Activated CD8-positive, alpha-beta T cell treated with anti-CD3 and anti-CD28 coated beads, Interleukin-2, amount 10 ng/mL, durations not matched to agents 7 days and 5 days (primary cell): ENCODE measurements at places on chromosomes 7 and 10. TPM values are rescaled to one million over a fixed set of nuclear protein-coding genes. Genes with fewer than 3 reads are reported as not detected.

IDI2 gene
- total RNA-seq, result not detected

PLXNA4 gene
- total RNA-seq, result 45.4 TPM

HECW1 gene
- total RNA-seq, result not detected

AKR1C1 gene
- 0.83 TPM for total RNA-seq

NXPH1 gene
- not detected for total RNA-seq

AKR1C4 gene
- total RNA-seq, result not detected

CPA1 gene
- not detected for total RNA-seq

FGFBP3 gene
- total RNA-seq, result 1.0 TPM

NRF1 gene
- 28.1 TPM for total RNA-seq

DNA sequence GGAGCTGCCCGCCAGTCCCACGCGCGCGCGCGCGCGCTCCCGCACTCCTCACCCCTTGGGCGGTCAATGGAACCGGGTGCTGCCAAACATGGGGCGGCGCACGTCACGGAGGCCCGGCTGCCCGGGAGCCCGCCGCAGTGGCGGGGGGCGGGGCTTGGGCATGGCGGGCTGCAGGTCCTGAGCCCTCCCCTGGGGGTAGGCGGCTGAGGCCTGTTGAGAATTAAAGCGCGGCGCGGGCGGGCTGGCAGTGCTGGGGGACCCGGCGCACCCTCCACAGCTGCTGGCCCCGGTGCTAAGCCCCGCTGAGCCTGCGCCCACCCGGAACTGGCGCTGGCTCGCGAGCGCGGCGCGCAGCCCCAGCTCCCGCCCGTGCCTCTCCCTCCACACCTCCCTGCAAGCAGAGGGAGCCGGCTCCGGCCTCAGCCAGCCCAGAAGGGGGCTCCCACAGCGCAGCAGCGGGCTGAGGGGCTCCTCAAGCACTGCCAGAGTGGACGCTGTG, 634.2 kb downstream of the ANKRD7 start:
- no peak for DNase-seq

GRCh38 chr10:64528294-64529002, 1007.2 kb downstream of the REEP3 start:
- no peak for DNase-seq

GRCh38 chr10:87619705-87620104, 40.0 kb upstream of the PAPSS2 start:
- DNase-seq, result no peak

GRCh38 chr7:28013441-28013840, 167.2 kb downstream of the JAZF1 start:
- no peak for DNase-seq

GRCh38 chr7:7119729-7120128, 62.6 kb upstream of the C1GALT1 start:
- DNase-seq, result no peak

DNA sequence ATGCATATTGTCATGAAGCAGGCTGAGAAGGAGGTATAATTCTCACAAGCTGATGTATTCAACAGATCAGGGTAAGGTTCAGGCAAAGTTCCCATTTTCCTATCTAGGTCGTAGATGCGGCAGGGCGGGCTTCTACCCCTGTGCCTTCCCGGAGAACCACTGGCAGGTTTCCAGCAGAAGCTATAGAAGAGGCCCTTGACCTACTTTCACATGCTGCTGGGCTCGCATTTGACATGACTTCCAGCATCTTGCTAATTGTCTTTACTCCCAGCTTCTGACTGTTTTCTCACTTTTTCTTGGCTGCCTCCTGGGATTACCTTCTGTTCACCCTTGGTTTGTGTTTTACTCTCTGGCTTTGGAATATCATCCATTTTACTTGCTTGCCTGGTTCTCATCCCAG, 32.6 kb upstream of the ORC5 start:
- DNase-seq, result no peak

DNA sequence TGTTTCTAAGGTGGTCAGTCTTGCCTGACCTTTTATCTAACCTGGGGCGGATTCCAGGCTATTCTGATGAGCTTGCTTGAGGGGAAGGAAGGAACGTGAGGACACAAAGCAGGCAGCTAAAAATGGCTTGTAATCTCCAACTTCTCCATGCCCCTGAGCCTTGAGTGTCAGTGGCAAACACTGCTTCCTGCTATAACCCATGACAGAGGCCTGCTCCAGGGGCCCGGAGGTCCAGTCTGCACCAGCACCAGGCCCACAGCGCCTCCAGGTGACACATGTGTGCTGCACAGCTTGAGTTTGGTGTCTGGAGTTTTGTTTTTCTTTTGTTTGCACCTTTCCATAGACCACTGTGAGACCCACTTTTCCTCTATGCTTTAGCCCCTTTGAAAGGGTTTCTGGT, 207.9 kb downstream of the PAXIP1 start:
- DNase-seq, result no peak

- DNase-seq, result no peak
Observed at GRCh38 chr10:103157246-103157645, 35.8 kb downstream of the NT5C2 start.

GRCh38 chr7:47225387-47226131, 356.4 kb downstream of the TNS3 start:
- no peak for DNase-seq

GRCh38 chr7:143227806-143228205, 6.0 kb downstream of the TAS2R40 start:
- no peak for DNase-seq

- no peak for DNase-seq
Observed at GRCh38 chr7:137886281-137886680, 39.5 kb upstream of the DGKI start.

DNA sequence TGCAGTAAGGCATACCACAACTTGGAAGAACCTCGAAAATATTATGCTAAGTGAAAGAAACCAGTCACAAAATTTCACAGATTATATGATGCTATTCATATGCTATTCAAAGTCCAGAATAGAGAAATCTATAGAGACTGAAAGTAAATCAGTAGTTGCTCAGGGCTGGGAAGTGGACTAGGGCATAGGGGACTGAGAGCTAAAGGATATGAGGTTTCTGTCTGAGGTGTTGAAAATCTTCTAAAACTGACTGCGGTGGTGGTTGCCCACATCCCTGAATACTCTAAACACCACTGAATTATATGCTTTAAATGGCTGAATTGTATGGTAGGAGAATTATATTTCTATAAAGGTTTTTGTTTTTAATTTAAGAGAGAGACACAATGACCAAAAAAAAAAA, 161.3 kb downstream of the ELAPOR2 start:
- DNase-seq, result no peak

DNA sequence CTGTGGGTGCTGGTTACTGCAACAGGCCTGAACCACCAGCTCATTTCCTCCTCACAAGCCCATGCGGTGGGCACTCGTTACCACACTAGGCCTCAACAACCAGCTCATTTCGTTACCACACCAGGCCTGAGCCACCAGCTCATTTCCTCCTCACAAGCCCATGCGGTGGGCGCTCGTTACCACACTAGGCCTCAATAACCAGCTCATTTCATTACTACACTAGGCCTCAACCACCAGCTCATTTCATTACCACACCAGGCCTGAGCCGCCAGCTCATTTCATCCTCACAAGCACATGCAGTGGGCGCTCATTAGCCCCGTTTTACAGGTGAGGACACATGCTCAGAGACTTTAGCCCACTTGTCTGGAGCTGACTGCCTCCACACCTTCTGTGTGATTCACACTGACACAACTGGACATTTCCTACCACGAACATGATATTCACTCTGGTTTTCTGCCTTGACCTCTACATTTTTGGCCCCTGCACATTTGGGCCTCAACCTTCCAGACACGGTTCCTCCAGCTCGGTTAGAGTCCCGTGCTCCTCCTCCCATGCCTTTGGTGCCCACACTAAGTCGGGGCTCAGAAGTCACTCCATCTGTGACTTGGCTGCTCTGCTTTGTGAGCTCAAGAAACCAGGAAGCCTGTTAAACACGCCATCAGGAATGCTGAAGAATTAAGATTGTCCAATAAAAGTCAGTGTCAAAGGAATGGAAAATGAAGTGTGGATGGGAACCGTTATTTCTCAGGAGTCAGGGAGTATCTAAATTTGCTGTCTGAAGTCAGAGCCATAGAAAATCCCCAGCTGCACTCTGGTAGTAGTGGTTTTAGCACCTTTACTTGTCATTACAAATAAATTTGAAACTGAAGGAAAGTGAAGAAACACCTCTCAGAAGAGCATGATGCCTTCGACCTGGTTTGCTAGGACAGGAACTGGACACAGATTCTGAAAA, 55.8 kb upstream of the LANCL2 start:
- DNase-seq, result peak; percentile 85

DNA sequence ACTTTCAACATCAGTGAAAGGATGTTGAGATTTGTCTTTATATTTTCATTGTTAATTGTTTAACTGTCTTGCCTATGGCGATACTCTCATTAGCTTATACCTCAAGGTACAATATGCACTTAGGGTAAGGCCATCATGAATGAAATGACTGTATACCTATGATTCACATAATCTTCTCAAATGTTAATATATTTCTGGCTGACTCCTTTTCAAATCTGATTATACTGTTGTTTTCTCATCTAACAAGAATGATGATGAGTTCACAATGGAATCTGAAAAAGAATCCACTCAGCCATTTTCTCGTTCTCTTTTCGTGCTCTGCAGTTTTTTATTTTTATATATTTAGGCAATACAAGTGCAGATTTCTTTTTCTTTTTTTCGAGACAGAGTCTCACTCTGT, 159.1 kb downstream of the ARHGAP12 start:
- no peak for DNase-seq

- no peak for DNase-seq
Observed at GRCh38 chr7:100093054-100093453, 4.3 kb downstream of the COPS6 start.

DNA sequence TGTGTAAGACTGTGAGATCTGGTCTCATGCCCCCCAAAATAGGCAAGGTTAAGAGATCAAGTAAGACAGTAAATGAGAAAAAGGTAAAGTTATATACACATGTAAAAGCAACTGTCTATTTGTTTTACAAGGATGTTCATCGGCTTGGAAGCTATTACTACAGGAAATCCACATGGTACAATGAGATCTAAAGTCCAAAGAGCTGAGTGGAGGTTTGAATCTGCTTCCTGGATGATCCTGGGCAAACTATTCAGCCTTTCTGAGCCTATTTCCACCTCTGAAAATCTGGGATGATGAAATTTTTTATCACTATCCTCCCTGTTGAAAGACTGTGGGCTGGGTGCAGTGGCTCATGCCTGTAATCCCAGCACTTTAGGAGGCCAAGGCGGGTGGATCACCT, 123.0 kb downstream of the IDE start:
- DNase-seq, result no peak

GRCh38 chr10:44292390-44293002, 92.4 kb downstream of the CXCL12 start:
- no peak for DNase-seq

DNA sequence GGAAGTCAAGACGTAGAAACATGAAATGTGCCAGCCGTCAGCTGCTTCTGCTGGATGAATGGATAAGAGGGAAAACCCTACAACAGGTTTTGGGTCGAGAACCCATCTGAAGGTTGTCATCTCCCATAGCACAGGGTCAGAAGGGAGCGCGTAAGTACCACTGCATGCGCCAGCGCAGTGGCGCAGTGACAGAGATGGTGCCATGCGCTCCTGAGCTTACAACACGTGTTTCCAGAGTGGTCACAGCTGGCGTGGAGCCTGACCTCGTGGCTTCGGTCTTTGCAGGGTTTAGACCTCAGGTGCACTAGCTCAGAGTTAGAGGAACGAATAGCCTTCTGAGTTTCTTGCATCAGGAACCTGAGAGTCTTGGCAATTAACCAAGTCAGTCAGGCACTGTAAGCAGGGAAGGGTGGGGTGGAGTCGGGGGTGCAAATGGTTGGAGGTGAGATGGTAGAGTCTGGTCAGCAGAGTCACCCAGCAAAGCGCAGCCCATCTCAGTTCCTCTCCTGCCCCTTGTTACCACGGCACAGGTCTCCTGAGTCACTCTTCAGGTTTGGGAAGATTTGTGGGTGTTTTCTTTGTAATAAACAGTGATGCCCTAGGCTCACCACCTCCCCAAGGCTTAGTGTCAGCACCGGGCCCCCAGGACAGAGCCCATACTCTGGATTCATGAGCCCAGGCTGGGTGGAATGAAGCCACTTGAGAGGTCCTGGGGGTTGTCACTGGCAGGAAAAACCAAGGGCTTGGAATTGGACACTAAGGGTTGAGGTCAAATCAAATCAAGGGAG, 84.1 kb upstream of the PPIF start:
- no peak for DNase-seq

- no peak for DNase-seq
Observed at GRCh38 chr10:107689323-107689722, 524.8 kb upstream of the SORCS1 start.

- DNase-seq, result peak; percentile 17
Observed at GRCh38 chr10:46551701-46552525, 4.5 kb downstream of the GPRIN2 start.

DNA sequence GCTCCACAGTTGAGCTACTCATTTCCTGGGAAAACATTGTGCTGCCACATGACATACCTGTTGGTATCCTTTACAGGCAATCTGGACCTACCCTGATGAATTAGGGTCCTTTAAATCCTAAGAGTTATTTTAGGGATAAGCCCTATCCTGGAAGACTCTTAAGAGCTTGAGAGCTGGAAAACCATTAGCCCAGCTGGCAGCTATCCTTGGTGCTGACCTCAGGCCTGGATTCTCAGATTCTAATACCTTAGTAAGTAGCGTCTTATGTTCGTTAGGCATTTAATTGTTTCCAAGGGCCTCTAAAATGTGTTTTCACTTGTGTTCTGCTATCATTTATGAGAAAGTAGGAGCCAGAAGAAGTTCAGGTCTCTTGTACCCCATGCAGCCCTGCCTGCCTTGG, 93.0 kb upstream of the SORCS3 start:
- no peak for DNase-seq

GRCh38 chr10:3786295-3787015, 1.4 kb upstream of the KLF6 start:
- DNase-seq, result no peak

DNA sequence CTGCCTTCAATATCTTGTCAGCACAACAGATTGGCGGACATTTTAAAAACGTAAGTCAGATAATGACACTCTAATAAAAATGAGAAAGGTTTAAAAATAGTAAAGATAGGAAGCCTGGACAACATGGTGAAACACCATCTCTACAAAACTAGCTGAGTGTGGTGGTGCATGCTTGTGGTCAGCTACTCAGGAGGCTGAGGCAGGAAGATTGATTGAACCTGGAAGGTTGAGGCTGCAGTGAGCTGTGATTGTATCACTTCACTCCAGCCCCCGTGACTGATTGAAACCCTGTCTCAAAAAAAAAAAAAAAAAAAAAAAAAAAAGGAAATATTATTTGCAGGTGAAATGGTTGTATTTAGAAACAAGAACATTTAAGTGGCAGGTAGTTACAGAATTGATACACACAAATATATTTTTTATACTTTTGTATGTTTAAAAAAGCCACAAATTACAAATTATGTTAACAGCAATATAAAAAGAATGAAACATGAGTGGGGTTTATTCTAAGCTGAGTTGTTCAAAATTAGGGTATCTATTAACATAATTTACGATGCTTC, 141.9 kb downstream of the ADK start:
- no peak for DNase-seq

DNA sequence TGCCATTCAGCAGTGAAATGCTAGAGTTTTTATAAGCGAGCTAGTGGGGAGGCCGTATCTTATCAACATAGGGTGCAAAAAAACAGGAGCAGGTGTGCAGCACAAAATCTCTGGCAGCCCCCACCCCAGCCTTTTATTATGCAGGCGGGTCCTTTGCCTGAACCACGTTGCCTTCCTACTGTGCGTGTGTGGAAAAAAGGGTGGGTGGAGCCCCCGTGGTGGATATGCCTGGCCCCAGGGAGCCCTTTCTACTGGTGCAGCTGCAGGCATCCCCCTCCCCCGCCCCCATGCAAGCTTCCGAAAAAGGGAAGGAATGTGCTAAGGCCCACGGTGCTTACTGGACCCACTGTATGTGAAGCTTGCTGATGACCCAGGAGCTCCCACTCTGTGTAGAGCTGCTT, 175.9 kb downstream of the USP6NL start:
- DNase-seq, result no peak

- no peak for DNase-seq
Observed at GRCh38 chr10:16381083-16381482, 55.7 kb upstream of the PTER start.
